GM23248 (cell line): ENCODE measurements at places on chromosomes 12 and 14.

DNA sequence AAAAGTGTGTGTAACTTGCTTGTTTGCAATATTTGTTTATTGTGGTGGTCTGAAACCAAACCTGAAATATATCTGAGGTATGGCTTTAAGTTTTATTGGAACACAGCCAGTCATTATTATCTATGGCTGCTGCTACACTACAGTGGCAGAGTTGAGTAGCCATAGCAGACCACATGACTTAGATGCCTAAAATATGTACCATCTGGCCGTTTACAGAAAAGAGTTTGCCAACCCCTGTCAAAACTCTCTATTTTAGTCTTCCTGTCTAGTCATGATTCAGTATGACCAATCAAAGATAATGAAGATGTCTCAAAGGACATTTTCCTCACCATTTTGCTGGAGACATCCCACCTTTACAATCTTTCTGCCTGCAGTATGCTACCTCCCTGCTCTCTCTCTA, 242.3 kb downstream of the ANO6 start:
- peak; percentile 30 for DNase-seq

DNA sequence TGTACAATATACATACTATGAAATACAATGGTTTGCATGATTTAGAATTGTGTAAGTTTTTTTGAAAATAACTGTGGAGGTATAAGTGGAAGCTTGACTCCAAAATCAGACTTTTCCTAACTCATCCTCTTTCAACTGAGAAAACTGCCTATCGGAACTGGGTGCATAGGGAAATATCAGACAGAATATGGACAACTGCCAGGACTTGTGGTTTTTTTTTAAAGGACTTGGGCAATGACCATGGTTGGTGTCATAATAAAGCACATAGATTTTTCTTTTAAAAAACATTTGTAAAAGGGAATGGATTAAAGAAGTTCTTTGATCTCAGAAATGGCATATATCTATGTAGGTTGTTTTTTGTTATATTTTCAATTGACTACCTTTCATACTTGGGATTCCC, 53.3 kb upstream of the LRRK2 start:
- DNase-seq: no peak

GRCh38 chr12:42285431-42285830, 40.5 kb downstream of the ZCRB1 start:
- DNase-seq: no peak

GRCh38 chr14:64711039-64711438, 6.8 kb downstream of the PLEKHG3 start:
- DNase-seq: no peak

DNA sequence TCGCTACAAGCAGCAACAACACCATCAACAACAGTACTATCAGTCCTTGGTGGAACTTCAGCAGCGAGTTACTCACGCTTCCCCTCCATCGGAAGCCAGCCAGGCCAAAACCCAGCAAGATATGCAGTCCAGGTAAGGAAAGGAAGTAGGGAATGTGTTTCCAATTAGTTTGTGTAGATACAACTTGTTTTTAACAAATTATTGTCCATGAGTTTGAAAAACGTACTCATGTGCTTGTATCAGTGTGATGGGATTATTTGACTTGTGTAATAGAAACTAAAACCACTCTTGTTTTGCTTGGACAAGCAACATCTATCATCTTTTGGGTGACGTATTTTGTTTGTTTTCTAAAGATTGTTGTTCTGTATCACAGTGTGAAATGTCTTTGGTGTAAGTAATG, 137.9 kb downstream of the NAV3 start:
- DNase-seq: no peak

DNA sequence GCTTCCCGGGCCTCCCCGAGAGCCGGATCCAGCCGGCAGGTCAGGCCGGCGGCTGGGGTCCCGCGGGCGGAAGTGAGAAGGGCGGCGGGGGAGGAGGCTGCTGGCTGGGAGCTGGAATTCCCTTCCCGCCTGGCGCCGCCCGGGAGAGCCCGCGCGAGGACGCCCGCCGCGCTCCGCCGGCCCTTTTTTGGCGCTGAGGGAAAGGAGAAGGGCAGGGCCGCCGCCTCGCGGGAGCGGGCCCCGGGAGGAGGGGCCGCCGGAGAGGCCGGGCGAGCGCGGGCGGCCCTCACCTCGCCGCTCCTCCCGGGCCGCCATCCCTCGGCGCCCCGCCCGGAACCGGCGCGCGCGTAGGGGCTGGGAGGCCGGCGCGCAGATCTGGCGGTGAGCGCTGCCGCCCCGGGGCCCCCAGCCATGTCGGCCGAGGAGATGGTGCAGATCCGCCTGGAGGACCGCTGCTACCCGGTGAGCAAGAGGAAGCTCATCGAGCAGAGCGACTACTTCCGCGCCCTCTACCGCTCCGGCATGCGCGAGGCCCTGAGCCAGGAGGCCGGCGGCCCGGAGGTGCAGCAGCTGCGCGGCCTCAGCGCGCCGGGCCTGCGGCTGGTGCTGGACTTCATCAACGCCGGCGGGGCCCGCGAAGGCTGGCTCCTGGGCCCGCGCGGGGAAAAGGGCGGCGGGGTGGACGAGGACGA, at the start of the genes KLHL42 and MANSC4:
KLHL42 (plus strand) TSS at position 314 of the 692 bp plus-strand sequence; CDS start at position 412, 98 bp downstream.
MANSC4 (minus strand) TSS at position 317 of the 692 bp plus-strand sequence. CDS start 8,960 bp downstream, outside the sequence.
- DNase-seq: peak; percentile 88

DNA sequence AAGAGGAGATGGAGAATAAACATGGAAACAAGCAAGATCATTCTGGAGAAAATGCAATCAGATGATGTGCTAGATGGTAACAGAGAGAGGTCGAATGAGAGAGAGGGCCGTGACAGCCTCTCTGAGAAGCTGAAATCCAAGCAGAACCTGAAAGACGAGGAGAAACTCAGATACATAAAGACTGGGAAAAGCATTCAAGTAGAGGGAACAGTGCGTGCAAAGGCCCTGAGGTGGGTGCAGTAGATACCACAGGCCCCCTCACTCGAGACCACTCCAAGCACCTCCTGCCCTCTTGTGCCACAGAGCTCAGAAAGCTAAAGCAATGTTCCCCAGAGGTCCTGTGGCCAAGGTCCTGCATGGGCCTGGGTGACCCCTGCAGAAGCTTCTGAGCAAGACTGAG, 54.8 kb upstream of the DLK1 start:
- DNase-seq: no peak

- peak; percentile 38 for DNase-seq
Measured at GRCh38 chr14:61570549-61571290, 124.6 kb upstream of the HIF1A start.

- DNase-seq: no peak
Measured at GRCh38 chr14:52365071-52365470, 51.0 kb downstream of the PTGER2 start.

GRCh38 chr12:49910331-49911212, 6.9 kb upstream of the FAIM2 start:
- DNase-seq: no peak

DNA sequence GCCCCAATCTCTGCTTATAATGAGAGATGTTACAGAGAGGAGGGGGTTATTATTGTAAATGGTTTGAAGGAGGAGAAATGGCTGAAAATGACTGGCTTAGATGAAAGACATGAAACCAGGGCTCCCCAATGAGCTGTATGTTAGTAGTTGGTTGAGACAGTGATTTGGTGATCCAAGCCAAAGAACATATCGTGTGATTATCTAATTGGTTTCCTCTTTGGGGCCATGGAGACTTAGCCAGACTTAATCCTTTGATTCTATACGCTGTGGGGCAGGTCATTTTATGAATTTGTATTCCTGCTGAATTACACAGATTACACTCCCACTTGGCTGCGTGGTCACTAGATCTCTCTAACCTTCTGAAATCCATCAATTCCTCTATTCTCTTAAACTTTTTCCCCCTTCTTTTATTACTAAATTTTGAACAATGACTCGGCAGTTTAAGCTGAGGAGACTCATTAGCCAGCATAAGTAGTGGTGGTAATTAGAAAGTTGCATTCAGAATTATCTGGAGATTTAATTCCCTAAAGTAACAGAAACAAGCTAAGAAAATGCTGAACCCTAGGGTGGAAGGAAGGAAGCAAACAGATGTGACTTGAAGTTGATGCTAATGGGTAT, 5.3 kb downstream of the TTC8 start:
- DNase-seq: no peak

GRCh38 chr12:54879579-54879978, 25.3 kb downstream of the MUCL1 start:
- no peak for DNase-seq

DNA sequence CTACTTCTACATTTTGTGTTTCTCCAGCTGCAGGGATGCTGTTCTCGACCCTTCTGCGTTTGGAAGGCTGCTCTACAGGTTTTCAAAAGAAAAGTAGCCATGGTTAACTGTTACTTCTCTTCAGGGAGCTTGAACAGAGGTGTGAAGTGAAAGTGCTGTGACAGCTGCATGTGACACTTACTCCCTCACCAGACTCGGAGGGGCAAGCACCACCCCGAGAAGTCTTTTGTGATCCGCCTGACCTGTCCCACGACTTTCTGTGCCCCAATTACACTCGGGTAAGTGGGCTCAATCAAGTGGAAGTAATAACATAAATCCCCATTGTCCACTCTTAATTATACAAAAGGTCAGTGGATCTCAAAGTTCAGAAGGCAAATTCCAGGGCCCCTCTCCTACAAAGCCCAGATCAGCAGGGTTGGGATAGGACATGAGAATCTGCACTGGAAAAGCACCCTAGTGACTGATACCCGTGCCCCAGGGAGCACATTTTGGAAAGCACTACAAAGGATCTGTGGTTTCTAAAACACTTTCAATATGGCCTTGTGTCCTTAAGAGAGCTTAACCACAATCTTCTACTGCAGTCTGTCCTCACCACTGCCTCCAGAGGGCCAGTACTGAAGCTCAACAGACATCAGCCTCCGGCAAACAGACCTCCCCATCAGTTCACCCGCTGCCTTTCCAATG, 11.5 kb downstream of the FICD start:
- peak; percentile 61 for DNase-seq

DNA sequence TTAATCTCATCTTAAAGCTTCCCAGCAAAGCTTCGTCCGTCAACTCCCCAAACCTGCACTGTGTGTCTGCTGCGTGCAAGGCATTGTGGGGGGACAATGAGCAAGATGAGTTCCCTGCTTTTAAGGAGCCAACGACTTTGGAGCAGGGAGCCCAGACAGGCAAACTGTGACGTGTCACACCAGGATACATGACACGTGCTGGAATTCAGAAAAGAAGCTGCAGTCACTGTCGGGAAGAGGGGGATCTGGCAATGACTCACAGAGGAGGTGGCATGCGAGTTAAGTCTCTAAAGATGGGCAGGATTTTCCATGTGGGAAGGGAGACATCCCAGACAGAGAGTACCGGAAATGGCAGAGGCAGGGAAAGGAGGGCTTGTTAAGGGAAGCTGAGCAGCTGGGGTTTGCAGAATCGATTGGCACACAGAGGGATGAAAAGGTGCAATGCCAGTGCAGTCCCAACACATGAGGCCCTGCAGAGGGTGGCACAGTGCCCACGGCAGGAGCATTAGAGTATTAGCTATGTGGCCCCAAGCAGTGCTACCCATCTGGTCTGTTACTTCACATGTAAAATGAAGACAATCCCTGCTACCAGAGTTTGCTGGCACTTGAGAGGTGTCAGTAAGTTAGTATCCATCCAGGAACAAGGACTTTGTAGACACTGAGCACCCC, 52.9 kb downstream of the SETD3 start:
- peak; percentile 84 for DNase-seq

DNA sequence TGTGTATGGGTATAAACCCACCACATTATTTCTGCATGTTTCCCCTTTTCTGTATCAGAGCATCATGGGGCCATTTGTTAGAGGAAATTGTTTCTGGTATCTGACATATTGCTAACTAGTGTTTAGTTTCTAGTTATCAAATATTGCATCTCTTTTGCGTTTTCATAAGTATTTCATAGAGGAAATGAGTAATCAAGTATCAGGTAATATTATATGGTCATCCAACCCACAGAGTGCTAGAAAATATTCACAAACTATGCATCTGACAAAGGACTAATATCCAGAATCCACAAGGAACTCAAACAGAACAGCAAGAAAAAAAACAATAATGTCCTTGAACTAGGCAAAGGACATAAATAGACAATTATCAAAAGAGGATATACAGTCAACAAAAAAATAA, 258.9 kb upstream of the LRIG3 start:
- no peak for DNase-seq

DNA sequence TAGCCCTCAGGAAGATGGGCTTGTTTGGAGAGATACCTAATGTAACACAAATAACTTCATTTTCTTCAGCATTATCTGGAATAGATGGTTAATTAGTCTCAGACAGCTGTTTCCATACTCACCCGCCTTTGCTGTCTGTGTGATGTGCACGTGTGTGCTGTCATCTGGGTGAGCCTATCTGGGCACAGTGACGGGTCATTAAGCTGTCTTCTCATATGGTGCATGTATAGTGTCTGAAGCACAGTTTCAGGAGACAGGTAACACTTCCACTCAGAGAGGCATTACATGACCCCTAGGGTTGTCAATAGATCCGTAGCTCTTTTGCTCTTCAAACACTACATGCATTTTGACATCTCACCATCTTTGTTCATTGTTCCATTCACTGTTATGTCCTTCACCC, 493.3 kb downstream of the APAF1 start:
- no peak for DNase-seq

- DNase-seq: no peak
Measured at GRCh38 chr14:51868405-51868804, 8.0 kb downstream of the GNG2 start.

DNA sequence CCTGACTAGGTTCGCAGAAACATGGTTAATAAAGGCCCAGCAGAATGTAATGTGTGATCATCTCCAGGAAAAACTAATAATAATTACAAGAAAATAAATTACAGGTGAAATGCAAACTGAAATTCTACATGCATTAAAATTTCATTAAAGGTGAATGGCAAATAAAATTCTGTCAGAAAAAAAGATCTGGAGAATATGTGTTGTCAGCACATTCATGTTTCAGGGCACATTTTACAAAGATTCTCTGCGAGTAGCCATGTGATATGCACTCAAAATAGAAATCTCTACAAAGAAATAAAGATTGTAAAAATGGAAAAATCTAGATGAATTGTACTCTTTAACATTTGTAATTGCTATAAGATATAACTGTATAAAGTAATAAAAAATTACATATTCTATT, 765.2 kb downstream of the TMEM121 start:
- DNase-seq: no peak

DNA sequence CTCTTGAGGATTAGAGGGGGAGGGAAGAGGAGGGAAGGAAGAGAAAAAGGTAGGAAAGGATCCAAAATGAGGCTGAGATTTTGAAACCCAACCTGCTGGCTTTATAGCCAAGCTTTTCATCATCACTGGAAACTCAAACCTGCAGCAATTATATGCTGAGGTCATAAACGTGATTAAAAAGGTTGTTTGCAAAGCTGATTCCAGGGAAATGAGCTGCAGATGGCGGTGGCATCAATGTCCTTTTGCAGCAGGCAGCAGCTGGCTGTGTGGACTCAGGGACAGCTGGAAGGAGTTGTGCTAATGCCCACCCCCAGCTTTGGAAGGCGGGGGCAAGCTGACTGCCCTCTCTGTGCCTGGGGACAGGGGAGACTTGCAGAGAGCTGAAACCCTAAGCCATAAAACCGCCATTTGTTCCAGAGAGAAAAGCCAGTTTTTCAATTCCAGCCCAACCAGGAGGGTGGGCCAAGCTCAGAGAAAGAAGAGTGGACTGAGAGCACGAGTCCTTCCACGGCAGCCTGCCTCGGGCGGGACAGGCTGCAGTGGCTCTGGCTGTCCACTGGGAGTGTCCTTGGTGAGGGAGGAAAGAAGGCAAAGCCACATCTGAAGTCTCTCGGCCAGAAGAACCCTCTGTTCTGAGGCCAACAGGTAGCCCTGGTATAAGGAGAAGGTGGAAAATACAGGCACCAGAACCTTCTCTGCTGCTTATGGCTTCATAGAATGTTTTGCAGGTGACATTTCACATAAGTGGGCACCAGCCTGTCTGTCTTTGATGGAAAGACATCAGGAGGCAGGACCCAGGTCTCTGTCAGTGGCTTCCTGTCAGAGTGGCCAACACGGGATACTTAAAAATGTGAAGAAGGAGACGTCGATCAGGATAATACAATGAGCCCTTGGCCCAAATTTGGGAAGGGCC, 90.7 kb downstream of the SINHCAF start:
- DNase-seq: peak; percentile 70

GRCh38 chr12:116194935-116195431, 82.5 kb downstream of the MED13L start:
- DNase-seq: no peak
